ENCODE measurements at places on chromosomes 7 and 10. TPM values are rescaled to one million over a fixed set of nuclear protein-coding genes. Genes with fewer than 3 reads are reported as not detected.
A peak's percentile ranks its signal among the peaks of the same experiment; 100 is the strongest.

DNA sequence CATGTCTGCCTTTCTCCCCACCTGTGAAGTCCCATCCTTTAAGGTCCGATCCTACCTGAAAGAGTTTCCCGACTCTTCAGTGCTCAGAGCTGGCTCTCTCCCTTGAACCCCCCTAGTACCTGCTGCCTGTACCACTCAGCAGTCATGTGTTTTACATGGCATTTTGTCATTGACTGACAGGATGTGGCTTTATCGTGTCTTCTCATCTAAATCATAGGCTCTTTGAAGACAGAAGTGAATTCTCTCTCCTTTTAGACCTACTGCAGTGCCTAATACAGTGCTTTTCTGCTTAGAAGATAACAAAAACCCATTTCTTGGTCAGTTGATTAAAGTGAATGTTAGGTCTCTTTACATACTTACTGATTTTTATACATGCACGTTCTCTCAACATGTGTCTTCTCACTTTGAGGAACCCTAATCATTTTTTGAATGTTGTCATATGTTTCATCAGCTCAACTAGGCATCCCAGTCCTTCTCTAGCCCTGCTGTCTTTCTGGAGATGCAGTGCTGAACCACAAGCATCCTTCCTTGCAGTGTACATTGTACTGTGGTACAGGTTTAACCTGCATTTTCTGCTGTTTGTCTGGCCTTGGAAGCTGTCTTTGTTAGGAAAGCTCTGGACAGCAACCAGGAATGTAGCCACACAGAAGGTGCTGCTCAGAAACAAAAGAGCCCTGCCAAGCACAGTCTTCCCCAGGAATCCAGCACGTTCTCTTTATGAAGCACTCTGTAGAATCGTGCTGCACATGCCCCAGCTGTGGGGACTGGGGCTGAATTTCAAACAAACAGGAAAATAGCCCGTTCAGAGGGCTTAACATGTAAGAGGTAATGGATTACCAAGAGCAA is 28.1 kb upstream of the LRRC4 start:
- DNase-seq, result no peak
- H3K4me3 ChIP-seq, result no peak overlapping the region
- no peak overlapping the region for H3K27ac ChIP-seq
- H3K27me3 ChIP-seq, result no peaks in the 10 kb centered on the region
- H3K4me1 ChIP-seq, result peaks cover 6% of the 10 kb centered on the region

GRCh38 chr10:80771902-80772555 is 234.3 kb downstream of the SH2D4B start:
- H3K27me3 ChIP-seq, result no peaks in the 10 kb centered on the region
- no peak overlapping the region for H3K27ac ChIP-seq
- H3K4me1 ChIP-seq, result no peaks in the 10 kb centered on the region
- H3K36me3 ChIP-seq, result no peaks in the 10 kb centered on the region

GRCh38 chr10:71090801-71091200 is 121.6 kb upstream of the UNC5B start:
- H3K27ac ChIP-seq, result no peak overlapping the region
- peak; percentile 88 for DNase-seq
- H3K27me3 ChIP-seq, result peaks cover 2% of the 10 kb centered on the region
- H3K36me3 ChIP-seq, result no peaks in the 10 kb centered on the region
- H3K4me3 ChIP-seq, result no peak overlapping the region

GRCh38 chr10:543131-543530 is 146.3 kb downstream of the DIP2C start:
- DNase-seq, result no peak
- no peaks in the 10 kb centered on the region for H3K36me3 ChIP-seq
- H3K27me3 ChIP-seq, result no peaks in the 10 kb centered on the region
- no peak overlapping the region for H3K4me3 ChIP-seq
- H3K4me1 ChIP-seq, result peaks cover 19% of the 10 kb centered on the region

- no peak for DNase-seq
- peak overlapping the region; percentile 57 for H3K27ac ChIP-seq
- H3K4me3 ChIP-seq, result no peak overlapping the region
Observed at GRCh38 chr7:6436385-6436685, 11.4 kb downstream of the DAGLB start.

PLPP4 gene
- 0.99 TPM for total RNA-seq

FEZF1 gene
- total RNA-seq, result not detected

Data from esophagus muscularis mucosa (tissue), 4 donors.